HS-27A (cell line): ENCODE measurements at places on chromosomes 16 and 17.

DNA sequence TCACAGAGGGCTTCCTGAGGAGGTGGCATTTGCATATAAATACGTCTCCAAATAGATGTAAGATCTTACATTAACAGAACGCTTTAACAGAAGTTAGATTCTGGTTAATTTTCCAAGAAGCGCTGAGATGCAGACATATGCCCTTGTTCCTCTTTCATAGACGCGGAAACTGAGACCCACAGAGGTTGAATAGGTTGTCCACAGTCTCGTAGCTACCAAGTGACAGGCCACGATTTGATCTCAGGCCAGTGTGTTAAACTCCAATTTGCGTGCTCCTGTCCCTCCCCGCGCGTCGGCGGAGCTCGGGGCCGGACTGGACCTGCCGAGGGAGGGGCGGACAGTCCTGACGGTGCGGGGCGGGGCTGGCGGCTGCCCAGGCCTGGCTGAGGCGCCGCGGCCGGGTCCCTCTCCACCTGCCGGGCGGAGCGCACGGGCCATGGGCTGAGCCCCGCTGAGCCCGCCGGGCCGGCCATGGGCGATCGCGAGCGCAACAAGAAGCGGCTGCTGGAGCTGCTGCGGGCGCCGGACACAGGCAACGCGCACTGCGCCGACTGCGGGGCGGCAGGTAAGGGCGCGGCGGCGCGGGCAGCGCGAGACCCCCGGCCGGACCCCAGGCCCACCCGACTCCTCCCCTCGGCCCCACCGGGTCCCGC, at the start of gene ADAP2:
TSS of gene ADAP2 (plus strand) at position 402 of the 653 bp plus-strand sequence. CDS start at position 472, 70 bp downstream.
- DNase-seq, result no peak

DNA sequence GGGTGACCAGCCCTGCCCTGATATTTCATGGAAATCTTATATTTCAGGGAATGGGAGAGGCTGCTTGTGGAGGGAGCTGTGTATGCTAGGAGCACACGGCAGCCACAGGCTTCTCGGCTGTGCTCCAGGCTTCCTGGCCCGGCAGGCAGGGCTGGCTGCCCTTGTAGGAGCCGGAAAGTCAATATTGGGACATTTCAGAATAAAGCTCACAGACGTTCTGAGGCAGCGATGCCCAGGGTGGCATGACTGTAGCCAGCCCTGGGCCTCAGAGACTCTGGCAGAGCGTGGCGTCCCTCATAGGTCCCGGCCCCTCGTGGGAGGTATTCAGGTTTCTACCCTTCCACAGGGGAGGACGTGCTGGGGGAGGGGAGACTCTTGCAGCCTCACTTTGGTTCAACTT, 65.7 kb downstream of the BANP start:
- no peak for DNase-seq

DNA sequence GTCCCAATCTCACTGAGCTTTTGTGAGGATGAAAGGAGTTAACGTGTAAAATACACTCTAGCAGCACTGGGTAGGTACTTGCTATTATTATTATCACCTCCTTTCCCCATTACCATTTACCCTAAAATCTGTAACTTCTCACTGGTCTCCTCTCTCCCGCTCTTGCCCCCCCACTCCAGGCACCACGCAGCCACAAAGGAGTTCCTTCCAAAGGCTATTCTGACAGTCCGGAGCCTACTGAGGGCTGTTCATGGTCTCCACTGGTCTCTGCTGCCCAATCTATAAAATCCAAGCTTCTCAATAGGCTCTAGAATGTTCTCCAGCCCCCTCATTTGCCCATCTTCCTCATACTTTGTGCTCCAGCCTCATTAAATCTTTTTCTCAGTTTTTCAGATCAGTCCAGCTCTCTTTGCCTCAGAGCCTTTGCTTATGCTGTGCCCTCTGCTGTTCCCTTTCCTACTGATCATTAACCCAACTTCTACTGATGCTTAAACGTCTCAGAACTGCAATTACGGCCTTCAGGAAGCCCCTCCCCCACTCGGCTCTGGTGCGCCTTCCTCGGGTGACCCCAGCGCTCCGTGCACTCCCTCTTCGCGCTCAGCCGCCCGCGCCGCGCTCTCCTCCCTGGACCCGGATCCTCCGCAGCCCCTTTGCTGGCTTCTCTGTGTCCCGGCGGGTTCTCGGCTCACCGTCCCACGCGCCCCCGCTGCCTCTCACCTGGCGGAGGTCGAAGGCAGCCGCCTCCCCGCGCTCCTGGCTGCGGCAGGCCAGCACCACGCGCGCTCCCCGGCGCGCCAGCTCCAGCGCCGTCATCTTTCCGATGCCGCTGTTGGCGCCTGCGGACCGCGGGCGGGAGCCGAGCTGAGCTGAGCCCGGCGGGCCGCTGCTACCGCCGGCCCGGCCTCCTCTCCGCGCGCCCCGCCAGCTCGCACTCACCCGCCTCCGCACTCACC, 737 bp downstream of the DHRS13 start:
- DNase-seq, result no peak

- no peak for DNase-seq
Measured at GRCh38 chr16:3063625-3064386, 1.6 kb upstream of the IL32 start.

- DNase-seq, result no peak
Measured at GRCh38 chr17:3513305-3514035, 37.7 kb downstream of the ASPA start.
